ENCODE measurements at places on chromosomes 16 and 17.

DNA sequence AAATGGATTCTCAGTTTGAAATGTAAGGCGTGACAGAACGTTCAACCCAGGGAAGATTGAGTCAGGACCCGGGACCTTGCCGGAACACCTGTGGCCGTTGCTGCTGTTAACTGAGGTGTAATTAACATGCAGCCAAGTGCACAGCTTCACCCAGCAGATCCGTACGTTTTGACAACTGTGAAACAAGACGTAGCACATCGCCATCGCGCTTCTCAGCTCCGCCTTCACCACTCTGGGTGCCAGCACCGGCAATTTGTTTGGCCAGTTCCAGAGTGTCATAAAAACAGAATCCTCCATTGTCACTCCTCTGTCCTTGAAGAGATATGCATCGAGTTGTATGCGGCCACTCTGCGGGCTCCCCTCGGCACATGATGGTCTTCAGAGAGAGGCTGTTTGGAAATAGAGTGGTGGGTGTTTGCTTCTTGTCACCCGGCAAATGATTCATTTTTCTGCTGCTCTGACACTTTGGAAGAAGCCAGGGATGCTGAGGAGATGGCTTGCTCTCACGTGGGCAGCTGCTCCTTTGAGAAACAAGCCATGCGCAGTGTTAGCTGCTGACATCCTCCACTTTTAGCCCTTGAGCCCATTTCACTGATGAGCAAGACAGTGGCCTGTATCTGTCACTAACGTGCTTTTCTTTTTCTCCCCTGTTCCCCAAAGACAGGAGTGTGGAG lies 22.6 kb downstream of the NAA60 start:
- DNase-seq, result no peak

GRCh38 chr17:34254651-34255380 lies at the start of gene CCL2:
CCL2 (plus strand) TSS chr17:34255285; CDS start chr17:34255350, 65 bp downstream.
- no peak for DNase-seq

DNA sequence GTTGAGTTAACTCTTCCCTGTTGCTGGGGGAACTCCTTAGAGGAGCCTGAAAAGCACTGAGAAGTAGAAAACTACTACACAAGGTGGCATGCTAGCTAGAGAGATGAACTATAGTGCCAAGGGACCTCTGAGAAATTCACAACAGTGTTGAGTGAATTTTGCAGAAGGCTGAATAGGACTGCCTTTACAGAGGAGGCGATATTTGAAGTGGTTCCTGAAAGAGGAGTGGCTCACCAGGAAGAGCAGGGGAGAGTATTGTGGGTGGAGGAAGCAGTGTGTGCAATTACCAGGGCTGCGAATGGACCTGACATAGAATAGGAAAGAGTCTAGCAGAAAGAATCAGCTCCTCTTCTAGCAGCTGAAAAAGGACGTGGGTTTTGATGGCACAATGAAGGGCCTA lies 66.4 kb downstream of the CDK5R1 start:
- DNase-seq, result no peak

DNA sequence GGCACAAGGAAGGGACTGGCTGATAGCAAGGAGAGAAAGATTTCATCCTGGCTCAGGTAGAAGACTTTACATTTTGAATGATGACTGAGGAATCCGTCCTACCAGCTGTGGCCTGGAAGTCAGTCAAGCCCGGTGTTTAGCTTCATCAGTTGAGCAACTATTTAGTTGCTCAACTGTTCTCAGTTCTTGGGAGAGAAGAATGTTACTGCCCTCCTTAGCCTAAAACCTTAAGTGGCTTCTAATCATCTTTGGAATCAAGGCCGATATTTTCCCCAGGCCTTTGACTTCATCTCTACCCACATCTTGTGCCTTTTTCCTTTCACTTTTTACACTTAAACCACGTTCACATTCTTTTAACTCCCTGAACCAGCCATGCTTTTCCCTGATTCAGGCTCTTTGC lies 17.3 kb upstream of the RBL2 start:
- DNase-seq, result no peak

GRCh38 chr16:25580041-25580440 lies 111.7 kb upstream of the HS3ST4 start:
- DNase-seq, result no peak

- no peak for DNase-seq
Measured at GRCh38 chr17:46057366-46057765, 58.3 kb downstream of the STH start.

- no peak for DNase-seq
Measured at GRCh38 chr17:382644-383533, 30.3 kb upstream of the RPH3AL start.

GRCh38 chr16:85316944-85317343 lies 204.7 kb upstream of the CIBAR2 start:
- no peak for DNase-seq
